ENCODE measurements at places on chromosomes 3 and 15.

GRCh38 chr3:113174801-113175485, 36.4 kb upstream of the BOC start:
- no peak for DNase-seq

GRCh38 chr3:12280357-12280806, 8.5 kb upstream of the PPARG start:
- no peak for DNase-seq

- no peak for DNase-seq
These were observed 4.6 kb upstream of the EPB42 start for GRCh38 chr15:43225201-43225949.

- DNase-seq, result no peak
These were observed 8.7 kb downstream of the GPR160 start for GRCh38 chr3:170046269-170047132.

- DNase-seq, result no peak
These were observed 93.3 kb upstream of the IMPG2 start for GRCh38 chr3:101413656-101414055.

GRCh38 chr15:55816017-55816416, 73.1 kb upstream of the PRTG start:
- DNase-seq, result no peak

- no peak for DNase-seq
These were observed 44.9 kb upstream of the ALDH1A3 start for GRCh38 chr15:100834731-100835130.
